Mesenteric fat pad (tissue), 1 donor: ENCODE measurements at places on chromosomes 6 and 20. TPM values are rescaled to one million over a fixed set of nuclear protein-coding genes. Genes with fewer than 3 reads are reported as not detected.

EMILIN3 gene
- total RNA-seq = not detected

PSORS1C1 gene
- total RNA-seq = 0.45 TPM

DNA sequence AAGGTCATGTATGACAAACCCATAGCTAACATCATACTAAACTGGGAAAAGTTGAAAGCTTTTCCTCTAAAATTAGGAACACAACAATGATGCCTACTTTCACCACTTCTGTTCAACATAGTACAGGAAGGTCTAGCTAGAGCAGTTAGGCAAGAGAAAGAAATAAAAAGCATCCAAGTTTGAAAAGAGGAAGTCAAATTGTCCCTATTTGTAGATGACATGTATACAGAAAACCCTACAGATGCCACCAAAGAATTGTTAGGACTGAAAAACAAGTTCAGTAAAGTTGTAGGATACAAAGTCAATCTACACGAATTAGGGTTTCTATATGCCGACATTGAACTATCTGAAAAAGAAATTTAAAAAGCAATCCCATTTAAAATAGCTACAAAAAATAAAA lies 89.4 kb upstream of the GLP1R start:
- DNase-seq = no peak

GRCh38 chr20:19577692-19578091 lies 180.4 kb upstream of the RIN2 start:
- no peak for DNase-seq
